Amygdala (tissue), 56 donors: ENCODE measurements at places on chromosomes 13 and 19.

DNA sequence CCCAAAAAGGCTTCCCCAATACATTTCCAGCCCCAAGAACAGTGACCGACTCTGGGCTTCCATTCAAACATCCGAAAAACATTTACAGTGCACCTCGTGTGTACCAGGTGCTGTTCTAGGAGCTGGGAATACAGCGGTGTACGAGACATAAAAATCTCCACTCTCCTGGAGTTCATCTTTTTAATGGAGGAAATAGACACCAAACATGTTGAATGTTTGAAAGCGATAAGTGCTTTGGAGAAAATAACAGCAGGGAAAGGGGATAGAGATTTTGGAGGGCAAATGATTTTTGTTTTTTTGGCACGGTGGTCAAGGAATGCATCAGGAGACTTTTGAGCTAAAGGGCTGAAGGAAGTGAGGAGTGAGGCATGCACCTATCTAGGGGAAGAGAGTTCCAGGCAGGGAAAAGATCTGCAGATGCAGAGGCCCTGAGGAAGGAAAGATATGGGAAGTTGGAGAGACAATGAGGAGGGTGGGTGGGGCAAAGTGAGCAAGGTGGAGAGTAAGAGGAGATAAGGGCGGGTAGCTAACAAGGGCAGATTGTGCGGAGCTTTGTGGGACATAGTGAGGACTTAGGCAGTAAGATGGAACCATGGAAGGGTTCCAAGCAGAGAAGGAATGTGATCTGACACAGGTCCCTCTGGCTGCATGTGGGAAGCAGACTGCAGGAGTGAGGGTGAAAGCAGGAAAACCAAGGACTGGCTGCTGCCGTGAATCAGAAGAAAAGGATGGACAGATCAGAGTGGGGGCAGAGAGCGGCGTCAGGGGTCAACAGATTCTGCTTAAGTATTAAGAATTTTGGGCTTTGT lies 703 bp upstream of the FBL start:
- no peak for DNase-seq

GRCh38 chr19:32661318-32661717 lies 13.7 kb downstream of the ANKRD27 start:
- DNase-seq = no peak

DNA sequence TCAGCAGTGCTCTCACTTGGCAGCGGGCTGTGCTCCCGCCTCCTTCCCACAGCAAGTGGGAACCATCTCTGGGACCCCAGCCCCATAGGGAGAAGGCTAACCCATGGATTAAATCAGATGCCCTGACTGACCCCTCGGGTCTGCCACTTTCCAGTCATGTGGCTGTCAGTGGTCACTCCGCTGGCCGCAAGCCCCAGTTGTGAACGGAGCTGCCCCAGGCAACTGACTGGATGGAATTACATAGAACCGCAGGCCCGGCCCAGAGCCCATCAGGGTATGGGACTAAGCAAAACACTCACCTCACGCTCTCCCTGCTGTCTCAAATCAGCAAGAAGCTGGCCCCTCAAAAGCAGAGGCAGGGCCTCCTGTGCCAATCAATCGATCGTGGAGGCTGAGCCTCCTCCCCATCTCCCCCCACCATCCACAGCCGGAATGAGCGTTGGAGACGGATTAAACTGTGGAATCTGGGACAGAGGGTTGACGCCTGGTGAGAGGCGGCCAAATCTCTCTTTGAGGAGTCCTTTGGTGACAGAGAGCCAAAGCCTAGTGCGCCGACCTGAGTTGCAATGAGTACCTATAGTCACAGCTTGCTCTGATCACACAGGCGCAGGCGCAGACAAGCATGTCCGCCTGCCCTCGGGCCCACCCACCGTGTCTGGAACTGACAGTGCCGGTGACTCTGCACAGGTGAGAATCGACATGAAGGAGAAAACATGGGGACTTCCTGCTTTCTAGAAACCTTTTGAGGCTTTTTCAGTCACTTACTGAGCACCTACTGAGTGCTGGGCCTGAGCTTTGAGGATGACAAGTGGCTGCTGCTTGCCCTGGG lies 38.7 kb downstream of the PBX4 start:
- no peak for DNase-seq

DNA sequence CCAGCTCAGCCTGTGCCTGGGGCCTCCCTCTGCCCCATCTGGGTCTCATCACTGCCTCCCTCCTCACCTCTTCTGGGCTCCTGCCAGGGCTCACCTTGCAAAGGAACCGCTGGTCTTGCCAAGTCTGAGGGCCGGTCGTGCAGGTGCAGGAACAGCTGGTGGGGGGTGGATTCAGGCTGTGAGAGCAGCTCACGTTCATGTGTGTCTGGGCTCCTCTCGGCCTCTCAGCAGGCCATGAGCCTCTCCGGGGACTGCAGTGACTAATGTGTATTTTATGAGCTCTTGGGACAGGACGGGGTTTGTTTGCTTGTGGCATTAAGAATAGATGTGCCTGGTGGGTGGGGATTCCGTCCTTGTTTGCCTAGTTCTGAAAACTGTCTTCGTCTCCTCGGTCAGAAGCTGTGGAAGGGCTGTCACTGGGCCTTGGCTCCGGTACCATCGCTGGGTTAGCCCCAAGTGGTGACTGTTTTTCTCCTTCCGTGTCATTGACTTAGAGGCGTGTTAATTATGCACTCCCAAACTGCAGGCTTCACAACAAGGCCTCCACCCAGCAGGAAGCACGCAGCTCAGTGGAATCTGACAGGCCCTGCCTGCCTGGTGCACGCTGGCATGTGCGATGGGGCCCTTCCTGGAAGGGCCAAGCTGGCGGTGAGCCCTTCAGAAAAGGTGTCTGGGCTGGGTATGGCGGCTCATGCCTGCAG lies 77.6 kb downstream of the KDM4B start:
- no peak for DNase-seq

DNA sequence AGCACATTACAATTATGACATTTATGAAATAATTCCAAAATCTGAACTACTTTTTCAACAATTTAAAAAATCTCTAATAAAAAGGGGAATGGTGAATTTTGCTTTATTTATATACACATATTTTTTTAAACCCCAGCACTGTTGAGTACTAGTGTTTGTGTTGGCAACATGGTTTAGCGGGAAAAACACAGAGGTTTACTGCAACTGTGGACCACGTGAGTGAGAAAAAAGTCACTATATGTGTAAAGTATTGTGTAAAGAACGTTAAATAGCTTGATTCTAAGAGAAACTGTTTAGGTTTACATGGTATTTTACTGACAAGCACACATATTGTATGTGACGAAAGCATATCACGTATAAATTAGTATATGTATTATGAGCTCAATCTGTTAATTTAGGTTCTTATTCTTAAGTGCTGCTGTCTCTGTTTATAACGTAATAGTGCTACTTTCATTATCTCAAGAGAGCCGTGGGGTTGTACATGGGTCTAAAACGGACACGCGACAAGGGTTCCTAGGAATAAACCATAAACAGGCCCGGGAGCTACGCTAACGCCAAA lies 617 bp downstream of the SKA3 start:
- DNase-seq = no peak

- DNase-seq = peak; percentile 5
These were observed 9.1 kb downstream of the PNPLA6 start for GRCh38 chr19:7544626-7545025.

DNA sequence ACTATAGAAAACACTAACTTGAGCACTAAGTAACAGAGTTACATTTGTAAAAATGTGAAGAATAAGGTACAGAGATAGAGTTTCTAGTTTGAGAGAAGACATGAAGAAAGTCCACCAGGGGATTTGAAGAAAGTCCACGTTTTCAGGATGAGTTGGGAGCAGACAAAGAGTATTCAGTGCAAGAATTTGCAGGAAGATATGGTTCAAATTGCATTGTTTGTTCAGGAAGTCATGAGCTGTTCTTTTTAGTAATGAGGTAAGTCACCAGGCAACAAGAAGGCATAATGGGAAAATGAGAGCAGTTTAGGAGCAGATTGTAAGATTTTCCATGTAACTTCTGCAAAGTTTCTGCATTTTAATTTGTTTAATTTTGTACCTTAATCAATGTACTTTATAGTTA lies 618.0 kb downstream of the DACH1 start:
- DNase-seq = no peak

DNA sequence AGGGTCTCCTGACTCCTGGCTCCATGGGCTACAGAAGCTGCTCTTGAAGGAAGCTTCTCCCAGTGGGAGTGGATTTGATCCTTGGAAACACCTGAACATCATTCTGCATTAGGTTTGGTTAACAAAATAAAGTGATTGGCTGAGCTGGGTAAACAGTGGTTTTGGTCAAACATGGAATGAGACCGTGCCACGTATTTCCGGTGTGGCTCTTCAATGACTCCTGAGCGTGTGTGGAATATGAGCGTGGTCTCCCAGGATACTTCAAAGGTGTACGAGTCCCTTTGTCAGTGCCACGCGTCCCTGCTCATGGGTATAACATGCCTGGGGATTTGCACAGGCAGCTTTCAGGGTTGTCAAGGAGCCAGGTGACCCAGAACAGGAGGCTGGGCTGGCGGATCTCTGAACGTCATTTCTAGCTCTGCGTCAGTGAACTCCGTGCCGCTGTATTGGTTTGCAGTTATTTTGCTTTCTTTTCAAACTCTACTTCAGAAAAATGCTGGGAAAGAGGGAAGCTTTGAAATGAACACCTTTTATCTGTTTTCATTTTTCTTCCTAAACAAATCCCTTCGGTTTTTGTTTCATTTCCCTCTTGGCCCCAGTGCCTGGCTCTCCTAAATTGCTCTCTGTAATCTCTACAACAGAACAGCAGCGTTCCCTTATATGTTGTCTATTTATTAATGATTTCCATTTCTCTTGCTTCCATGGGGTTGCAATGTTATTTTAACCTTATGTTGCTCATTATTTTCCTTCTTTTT lies 26.3 kb upstream of the GJB6 start:
- DNase-seq = no peak

DNA sequence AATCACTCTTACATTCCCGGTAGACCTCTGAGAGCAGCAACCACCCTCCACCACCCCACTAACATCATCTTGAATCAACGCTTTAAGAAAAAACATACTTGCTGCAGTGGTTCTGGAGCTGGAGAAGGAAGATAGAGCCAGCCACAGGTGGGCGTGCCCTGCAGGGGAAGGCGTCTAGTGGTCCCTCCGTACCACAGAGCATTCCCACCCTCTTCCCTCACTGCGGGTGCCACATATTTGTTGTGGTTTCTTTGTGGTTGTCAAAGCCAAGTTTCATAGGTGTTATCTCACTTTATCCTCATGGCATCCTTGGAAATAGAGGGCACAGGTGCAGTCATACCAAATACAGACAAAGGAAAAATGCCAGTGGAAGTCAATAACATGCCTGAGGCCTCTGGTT lies 22.2 kb downstream of the COL4A2 start:
- DNase-seq = no peak

DNA sequence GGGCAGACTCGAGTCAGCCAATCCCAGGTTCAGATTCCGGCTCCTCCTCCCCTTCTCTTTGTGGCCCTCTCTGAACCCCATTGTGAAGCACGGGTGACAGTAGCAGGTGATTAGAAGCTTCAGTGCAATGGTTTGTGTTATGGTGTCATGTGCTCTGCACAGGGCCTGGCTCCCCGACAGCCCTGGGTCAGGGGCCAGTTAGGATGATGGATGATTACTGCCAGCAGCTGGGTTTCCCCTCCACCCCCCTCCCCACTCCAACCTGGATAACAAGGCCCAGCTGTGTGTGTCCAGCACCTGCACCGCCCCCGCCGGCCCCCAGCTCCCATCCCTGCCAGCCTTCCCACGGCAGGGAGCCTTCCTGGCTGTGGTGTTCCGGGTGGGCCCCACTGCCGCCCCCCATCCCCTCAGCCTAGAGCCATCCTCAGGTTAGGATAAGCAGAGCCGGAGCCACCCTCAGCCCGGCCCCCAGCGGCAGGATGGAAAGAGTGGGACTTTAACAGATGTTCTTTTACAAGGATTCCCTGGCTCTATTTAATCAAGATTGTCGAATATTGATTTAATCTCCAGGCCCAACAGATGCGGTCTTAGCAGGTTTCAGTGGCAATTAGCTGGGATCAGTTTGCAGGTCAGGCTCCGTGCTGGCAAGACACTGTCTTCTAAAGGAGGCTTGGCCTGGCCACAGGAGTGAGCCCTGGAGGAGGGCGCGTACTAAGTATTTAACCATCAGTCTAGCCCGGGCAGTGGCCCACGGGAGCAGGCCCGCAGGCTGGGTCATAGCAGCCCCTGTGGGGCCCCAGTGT lies 156.2 kb downstream of the SIPA1L3 start:
- DNase-seq = no peak

GRCh38 chr19:45354241-45354842 lies 13.8 kb downstream of the KLC3 start:
- DNase-seq = no peak
